ENCODE measurements at places on chromosomes 2 and 18.

- DNase-seq = no peak
These were observed 37.9 kb upstream of the CTAGE1 start for GRCh38 chr18:22455425-22456115.

- no peak for DNase-seq
These were observed 93.1 kb downstream of the MBP start for GRCh38 chr18:77039196-77040130.

- DNase-seq = no peak
These were observed 54.7 kb downstream of the SPRED2 start for GRCh38 chr2:65377556-65378192.

- no peak for DNase-seq
These were observed 42.7 kb downstream of the CYP26B1 start for GRCh38 chr2:72104821-72105588.

DNA sequence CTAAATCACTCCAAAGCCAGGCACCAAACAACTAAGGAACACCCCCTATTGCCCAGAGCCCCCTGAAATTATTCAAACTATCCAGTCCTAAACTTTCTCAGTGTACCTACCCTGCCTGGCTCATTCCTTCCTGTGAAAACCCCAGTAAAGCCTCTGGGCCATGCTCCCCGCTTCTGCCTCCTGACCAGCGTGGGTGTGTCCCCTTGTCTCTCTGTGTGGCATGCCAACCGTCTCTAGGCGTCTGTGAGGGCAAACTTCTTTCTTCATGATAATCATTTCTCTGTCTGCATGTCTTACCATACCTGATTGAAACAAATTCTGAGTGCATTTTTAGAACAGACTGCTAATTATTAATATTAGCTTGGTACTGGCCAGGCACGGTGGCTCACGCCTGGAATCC lies 109.0 kb upstream of the MSH2 start:
- no peak for DNase-seq

- DNase-seq = no peak
These were observed 73.1 kb downstream of the ACKR3 start for GRCh38 chr2:236642584-236643291.

- no peak for DNase-seq
These were observed 1464.7 kb upstream of the ZEB2 start for GRCh38 chr2:145984580-145984979.

DNA sequence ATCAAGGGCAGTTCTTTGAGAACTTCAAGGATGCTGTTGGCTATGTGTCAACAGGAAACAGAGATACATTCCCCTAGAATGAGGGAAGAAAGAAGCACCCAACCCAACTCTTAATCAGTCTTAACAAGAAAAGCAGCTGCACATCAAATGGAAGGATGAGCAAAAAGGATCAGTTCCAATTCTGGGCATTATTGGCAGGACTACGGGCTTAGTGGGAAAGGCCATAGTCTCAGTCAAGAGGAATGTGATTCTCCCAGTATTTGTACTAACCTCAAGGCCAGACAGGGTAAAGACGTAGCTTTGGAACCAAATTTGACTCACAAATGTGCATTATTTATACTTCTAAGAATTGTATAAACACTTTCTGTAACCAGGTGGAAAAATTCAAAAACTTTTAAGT lies 18.2 kb downstream of the BMP10 start:
- DNase-seq = no peak

DNA sequence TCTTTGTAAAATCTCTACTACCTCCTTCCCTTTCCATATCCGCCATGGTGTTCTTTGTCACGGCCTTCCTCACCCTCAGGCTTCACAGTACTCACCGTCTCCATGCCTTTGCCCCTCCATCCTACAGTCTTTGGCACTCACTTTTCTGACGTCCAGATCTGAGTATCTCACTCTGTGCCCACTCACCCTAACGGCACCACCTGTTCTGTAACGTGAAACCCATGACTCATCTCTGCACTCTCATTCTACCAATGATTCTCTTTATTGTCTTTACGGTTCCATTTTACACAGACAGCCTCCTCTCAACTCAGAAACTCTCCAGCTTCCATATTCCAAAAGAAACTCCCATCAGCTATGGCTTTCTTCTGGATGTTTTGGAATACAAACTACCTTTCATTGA lies 56.7 kb downstream of the NETO1 start:
- no peak for DNase-seq

DNA sequence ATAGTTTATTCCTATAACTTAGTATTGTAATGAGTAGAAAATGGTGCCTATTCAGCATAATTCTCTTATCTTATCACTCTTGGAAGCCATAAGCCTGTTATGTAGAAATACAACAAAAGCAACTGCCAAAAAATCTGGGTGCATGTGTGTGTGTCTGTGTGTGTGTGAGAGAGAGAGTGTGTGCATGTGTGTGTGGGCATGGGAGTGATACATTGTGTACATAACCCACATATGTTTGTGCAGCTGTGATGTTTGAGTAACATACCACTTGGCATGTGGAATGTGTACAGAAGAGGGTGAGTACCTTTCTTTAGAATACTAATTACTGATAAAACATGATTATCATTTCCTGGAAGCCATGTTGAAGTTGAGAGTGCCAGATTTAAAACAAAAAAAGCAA lies 642.3 kb upstream of the SYT4 start:
- DNase-seq = no peak

DNA sequence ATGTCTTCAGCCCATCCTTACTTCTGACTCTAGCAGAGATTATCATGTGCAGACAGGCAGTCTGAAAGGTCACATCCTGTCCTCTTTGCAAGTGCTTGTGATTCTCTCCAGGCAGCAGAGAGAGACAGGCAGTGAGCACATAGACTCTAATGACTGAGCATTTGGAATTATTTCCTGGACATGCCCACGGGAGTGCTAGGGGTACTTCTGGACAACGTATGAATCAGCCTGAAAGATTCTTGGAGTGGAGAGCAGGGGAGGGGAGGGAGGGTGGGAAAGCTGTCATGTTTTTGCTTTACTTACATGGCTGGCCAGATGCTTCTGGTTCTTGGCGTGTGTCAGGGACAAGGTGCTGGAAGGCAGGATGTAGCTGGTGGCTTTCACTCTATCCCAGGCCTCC lies 150.6 kb downstream of the RIF1 start:
- no peak for DNase-seq

DNA sequence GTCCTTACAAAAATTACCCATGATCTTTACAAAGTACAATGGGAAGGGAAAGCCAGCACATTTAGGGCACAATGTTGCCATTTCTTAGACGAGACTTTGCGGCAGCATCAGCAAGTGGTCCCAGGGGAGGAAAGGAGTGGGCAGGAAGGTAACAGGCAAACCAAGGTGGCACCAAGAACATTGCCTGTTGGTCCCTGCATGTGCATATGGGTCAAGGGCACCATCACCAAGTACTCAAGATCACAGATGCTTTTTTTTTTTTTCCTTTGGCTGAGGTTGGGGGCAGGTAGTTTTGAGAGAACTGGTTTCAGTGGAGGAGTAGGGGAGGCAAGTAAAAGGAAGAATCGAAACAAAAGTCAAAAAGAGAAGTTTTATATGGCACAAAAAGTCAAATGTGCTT lies 752 bp upstream of the CYTIP start:
- no peak for DNase-seq

DNA sequence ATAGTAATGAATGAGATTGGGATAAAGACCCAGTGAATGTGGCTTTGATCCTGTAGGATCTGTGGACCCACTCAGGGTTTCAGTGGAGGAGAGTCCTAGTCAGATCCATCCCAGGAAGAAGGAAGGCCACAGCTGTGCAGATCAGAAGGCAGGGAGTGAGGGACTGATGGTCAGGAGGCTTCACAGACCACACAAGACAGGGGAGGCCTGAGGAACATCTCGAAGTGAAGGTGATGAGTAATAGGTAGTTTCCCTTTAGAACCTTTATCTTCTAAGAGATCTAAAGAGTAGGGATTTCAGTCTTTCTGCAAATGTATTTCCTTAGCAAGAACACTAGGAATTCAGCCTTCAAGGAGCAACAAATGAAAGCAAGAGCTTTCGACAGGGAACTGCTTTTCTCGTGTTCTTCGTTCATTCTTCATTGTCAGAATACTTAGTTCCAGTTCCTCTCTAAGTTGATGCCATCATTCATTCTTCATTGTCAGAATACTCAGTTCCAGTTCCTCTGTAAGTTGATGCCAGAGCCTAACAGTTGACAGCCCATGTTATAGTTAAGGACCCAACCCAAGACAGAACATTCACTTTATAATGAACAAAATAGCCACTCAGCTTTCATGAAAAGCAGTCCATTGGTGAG lies 150.2 kb upstream of the EPAS1 start:
- DNase-seq = no peak

GRCh38 chr18:37669991-37670534 lies 104.5 kb upstream of the CELF4 start:
- no peak for DNase-seq

- no peak for DNase-seq
These were observed 597.5 kb upstream of the NRXN1 start for GRCh38 chr2:51629406-51629805.

GRCh38 chr2:174681099-174682006 lies 82.9 kb downstream of the CHRNA1 start:
- no peak for DNase-seq

GRCh38 chr2:64317707-64318475 lies 136.1 kb upstream of the LGALSL start:
- no peak for DNase-seq

GRCh38 chr2:84846041-84846663 lies 34.7 kb downstream of the TRABD2A start:
- DNase-seq = no peak

GRCh38 chr2:109256921-109257320 lies 127.9 kb downstream of the SH3RF3 start:
- DNase-seq = no peak

DNA sequence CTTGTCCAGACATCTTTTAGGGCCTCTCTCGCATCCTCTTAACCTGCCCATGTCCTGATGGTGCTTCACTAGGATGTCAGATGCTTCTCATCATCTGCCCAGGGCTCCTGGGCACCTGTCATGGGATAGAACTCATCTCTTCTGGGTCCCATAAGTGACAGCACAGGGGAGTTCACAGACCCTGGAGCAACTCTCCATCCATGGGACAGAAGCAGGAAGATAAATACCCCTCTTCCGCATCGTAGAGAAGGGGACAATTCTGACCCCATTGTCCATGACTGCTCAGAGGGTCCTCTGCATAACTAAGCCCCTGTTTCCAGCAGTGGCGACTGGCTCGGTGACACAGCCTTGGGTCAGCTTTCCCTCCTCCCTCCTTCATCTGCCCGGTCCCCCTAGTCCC lies 82.3 kb downstream of the TWIST2 start:
- no peak for DNase-seq

DNA sequence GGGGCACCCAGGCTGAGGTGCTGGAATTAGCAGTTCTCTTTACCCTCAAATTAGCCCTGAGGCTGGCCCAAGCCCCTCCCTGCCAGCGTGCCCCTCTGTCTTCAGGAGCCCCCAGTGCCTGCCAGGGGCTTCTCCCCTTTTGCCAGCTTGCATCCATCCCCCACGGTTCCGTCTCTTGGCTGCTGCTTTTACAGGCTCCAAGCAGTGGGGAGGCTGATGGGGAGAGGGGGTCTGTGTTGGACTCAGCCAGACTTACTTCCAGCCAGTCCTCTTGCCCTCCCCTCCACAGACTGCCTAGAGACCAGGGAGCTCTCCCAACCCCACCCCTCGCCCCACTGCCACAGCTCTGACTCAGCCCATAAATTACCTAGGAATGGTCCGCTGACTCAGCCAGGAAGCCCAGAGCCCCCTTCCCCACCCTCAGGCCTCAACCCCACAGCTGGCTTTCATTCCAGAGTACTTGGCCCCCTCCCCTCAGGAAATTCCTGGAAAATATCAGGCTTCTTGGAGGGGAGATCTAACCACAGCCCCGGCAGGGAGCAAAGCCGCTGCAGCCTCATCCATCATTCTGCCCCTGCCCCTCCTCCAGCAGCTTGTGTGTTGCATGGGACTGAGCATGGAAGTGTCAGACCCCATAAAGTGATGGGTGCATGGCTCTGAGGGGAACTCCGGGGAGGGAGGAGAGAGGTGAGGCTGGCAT lies 184.6 kb downstream of the ZFP36L2 start:
- DNase-seq = no peak

DNA sequence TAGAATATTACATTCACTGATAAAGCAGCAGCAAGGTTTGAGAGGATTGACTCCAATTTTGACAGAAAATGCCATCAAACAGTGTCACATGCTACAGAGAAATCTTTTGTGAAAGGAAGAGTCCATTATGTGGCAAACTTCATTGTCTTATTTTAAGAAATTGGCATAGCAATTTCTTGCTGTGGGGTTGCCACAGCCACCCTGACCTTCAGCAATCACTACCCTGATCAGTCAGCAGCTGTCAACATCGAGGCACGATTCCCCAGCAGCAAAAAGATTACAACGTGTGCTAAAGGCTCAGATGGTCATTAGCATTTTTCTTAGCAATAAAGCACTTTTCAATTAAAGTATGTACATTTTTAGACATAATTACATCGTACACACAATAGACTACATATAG lies 74.7 kb downstream of the PRKCE start:
- no peak for DNase-seq

GRCh38 chr2:25251422-25252273 lies 83.3 kb upstream of the POMC start:
- no peak for DNase-seq

DNA sequence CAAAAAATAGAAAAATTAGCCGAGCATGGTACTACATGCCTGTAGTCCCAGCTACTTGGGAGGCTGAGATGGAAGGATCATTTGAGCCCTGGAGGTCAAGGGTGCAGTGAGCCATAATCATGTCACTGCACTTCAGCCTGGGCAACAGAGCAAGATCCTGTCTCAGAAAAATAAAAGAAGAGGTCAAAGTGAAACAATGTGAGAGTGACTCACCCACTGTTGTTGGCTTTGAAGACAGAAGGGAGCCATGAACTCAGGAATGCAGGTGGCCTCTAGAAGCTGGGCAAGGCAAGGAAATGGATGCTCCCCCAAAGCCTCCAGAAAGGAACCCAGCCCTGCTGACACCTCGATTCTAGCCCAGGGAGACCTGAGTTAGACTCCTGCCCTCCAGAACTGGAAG lies 3.7 kb upstream of the TMEM214 start:
- DNase-seq = no peak

DNA sequence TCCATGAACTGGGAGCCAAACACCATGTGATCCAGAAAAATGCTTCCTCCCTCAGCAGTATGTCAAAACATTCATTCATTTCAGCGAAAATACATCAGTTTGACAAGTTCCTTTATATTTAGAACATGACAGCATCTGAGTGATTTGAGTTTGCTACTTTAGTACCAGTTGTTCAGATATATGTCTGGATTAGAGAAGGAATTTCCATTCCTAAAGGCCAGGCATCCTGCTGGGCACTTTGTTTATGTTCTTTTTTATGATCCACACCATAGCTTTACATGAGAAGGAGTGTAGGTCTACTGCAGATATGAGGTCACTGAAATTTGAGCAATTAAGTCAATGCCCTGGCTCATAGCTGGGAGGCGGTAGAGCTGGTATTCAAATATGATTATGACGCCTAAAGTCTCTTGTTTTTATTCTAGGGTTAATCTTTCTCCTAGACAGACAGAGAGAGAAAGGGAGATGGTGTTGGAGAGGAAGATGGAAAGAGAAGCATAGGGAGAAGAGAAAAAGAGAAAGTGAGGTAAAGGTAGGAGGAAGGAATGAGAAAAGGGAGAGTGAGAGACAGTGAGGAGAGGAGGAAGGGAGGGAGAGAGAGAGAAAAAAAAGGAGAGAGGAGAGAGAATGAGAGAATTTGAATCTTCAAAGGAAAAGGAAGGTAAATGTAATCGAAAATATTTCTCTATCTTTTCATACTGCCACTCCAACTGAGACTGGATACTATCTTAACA lies 839.5 kb upstream of the FANCL start:
- no peak for DNase-seq

- no peak for DNase-seq
These were observed at the start of gene OSR1 for GRCh38 chr2:19358242-19359020. TSS of gene OSR1 (minus strand) at chr2:19358623. CDS start at chr2:19353805, 4,818 bp downstream.

GRCh38 chr2:118817469-118817868 lies 30.0 kb downstream of the EN1 start:
- DNase-seq = no peak

Measured in stimulated activated CD8-positive, alpha-beta memory T cell treated with anti-CD3 and anti-CD28 coated beads, Interleukin-12 subunit alpha, Interleukin-12 subunit beta, amount 100 ng/mL, for 1 hour (primary cell).